ENCODE measurements at places on chromosomes 1 and 21. TPM values are rescaled to one million over a fixed set of nuclear protein-coding genes. Genes with fewer than 3 reads are reported as not detected.

DNA sequence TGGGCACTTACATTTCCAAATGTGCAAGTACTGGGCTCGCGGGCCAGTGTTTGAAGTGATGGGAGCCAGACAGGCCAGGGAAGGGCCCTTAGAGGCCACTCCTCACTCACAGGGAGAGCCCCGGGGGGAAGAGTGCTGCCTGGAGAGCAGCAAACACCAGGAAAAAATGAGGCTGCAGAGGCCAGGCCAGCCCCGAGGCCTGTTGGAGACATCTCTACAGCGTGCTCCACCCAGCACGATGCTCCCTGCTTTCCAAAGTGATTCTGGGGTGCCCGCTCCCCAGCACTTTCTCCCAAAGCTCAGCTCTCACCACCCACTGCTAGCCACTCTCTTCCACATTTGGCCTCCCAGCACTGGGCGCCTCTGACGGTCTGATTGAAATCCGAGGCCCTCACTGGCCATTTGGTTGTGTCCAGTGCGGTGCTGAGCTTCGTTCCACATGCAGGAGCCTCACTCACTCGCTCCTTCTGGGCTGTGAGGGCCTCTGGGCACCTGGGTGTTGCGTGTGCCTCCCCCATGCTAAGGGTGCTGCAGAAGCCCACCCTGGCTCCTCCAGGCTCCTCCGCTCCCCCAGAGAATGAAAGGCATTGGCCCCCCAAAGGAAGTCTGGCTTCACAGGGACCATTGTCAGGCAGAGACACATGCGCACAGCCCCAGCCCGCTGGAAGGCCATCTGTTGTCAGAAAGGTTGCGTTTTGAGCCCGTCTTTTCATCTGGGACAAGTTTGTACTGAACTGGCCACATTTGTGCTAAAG lies 385.4 kb upstream of the VAMP3 start:
- peak; percentile 1 for DNase-seq

- DNase-seq: no peak
These were observed 12.5 kb downstream of the PIP5K1A start for GRCh38 chr1:151210830-151211229.

C1orf50 gene
- 9.3 TPM for total RNA-seq

- no peak for DNase-seq
These were observed 46.3 kb downstream of the PTPN14 start for GRCh38 chr1:214505134-214505533.

ZDHHC18 gene
- 11.4 TPM for total RNA-seq

DNA sequence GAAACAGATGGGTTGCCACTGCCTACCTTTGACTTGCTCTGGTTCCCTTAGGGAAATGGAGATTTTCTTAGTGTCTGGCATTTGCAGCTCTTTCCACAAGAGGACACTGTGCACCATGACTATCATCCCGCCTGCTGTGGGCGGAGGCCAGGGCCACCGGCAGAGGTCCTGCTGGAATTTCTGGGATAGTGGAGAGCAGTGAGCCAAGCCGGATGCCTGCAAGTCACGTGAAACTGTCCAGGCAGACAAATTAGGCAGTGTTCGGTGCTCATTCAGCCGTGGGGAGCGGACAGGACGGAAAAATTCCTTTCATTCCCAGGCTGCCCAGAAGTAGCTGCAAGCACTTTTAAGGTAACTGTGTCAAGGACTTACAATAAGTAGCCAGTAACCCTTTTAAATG lies 43.4 kb downstream of the IGSF5 start:
- peak; percentile 72 for DNase-seq

GOLT1A gene
- not detected for total RNA-seq

HHIPL2 gene
- total RNA-seq: not detected

DNA sequence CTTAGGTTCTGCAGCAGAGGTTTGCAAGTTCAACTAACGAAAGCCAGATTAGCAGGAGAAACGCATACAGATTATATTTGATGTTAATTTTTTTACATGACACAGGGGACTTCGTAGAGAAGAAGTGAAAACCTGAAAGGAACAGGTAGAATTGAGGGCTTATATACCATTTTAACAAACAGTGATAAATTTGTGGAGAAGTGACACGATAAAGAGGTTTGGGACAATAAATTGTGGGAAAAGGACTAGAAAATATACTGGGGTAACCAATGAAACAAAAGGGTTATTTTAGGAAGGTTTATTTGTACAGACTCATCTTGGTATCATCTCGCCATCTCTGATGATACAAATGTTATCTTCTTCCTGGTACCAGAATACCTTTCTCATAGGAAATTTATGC lies 452.9 kb downstream of the SETD4 start:
- no peak for DNase-seq

- no peak for DNase-seq
These were observed 694 bp downstream of the TMEM167B start for GRCh38 chr1:109091078-109091838.

HORMAD1 gene
- not detected for total RNA-seq

DNA sequence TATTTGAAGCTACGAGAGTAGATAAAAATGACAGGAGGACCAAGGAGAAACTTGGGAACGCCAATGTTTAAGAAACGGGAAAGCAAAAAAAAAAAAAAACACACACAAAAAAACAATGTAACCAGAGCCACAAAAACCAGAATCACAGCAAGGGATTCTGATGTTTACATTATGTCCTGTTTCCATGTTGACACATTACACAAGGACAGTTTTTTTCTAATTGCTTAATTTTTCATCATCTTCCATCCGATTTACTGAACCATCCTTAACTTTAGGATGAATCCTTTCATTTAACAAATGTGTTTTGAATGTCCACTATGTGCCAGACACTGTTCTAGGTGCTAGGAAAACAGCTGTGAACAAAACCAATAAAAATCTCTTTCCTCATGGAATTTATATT lies 1.4 kb upstream of the BCL10 start:
- no peak for DNase-seq

DNA sequence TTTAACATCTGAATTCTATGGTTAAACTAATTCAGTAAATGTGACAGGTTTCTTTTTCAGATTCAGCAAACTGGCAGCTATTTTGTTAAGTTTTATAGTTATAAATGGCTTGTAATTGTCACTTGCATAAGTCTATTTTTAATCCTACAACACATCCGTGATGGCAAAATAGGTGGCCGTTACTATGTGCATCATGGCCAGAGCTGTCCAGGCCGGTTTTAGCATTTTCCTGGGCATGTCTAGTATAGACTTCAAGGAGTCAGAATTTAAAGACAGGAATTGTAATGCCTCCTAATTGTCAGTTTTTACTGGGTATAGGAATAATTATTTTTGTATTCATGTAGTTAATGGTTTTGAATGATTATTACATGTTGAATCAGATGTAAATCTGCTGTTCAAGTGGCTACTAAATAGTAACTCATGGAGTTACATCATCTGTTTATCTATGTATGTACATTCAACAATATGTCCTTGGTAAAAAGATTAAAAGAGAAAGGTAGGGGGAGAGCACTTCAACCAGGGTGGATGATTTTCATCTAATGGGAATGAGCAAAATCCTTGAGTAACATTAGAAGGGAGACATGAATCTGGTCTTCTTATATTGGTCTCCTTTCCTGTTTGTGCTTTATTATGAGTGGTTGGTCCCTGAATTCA lies 3.2 kb upstream of the B3GALT2 start:
- no peak for DNase-seq

- DNase-seq: no peak
These were observed 40.4 kb upstream of the LRRC7 start for GRCh38 chr1:69527273-69527672.

PCNX2 gene
- total RNA-seq: 2.2 TPM

DNA sequence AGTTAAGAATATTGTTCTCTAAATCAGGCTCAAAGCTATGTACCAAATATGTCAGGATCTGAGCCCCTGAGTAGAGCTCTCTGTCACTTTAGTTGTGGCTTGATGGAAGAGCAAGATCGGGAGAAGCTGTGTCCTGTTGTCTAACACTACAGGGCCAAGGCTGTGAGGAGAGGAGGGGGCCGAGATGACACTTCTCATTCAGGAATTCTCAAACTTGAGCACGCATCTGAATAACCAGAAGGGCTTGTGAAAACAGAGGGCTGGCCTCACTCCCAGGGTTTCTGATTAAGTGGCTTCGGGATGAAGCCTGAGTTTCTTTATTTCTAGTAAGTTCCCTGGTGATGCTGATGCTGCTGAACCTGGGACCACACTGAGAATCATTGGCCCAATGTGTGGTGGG lies 209.2 kb upstream of the DAB1 start:
- no peak for DNase-seq

C1orf56 gene
- 6.1 TPM for total RNA-seq

- DNase-seq: no peak
These were observed 1.8 kb downstream of the ZNF669 start for GRCh38 chr1:247102381-247102780.

DCLRE1B gene
- 2.2 TPM for total RNA-seq

SPRR1A gene
- not detected for total RNA-seq

ASTN1 gene
- total RNA-seq: 0.88 TPM

ECM1 gene
- total RNA-seq: 19.4 TPM

OR2C3 gene
- total RNA-seq: not detected

DNA sequence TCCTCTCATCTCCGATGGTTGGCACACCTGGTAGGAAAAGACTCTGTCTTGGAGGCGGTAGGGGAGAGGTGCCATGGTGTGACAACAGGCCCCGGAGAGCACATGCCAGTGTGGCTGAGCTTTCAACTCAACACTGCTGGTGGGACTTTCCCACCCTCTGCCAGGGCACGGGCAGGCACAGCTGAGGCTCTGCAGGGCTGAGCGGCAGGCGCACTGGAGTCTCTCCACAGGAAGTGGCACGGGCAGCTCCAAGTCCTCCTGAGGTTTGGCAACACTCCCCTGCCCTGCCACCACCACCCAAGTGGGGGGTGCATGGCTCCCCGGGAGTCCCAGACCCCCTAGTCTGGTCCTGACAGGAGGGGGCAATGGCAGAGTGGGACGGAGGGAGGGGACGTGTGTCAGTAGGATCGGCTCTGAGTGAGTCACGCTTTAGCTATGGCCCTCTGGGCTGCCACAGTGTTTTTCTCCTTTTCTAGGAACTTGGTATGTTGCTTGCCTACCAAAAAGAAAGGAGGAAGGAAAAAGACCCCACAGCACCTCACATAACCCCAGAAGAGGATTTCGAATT lies 27.3 kb upstream of the EVA1B start:
- no peak for DNase-seq

DNA sequence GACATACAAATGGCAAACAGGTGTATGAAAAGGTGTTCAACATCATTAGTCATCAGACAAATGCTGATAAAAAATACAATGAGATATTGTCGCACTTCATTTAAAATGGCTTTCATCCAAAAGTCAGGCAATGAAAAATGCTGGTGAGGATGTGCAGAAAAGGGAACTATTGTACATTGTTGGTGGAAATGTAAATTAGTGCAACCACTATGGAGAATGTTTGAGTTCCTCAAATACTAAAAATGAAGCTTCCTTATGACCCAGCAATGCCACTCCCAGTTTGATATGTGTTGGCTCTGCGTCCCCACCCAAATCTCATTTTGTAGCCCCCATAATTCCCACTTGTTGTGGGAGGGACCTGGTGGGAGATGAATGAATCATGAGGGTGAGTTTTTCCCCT lies 309.7 kb upstream of the ZRANB2 start:
- DNase-seq: no peak

GRCh38 chr1:214602764-214603657 lies at the start of gene CENPF:
Gene CENPF, plus strand, starts transcription at chr1:214603195. Its CDS starts 10,560 bp downstream, at chr1:214613755.
- peak; percentile 92 for DNase-seq

GRCh38 chr1:163538667-163539066 lies 216.9 kb downstream of the NUF2 start:
- DNase-seq: no peak

DNA sequence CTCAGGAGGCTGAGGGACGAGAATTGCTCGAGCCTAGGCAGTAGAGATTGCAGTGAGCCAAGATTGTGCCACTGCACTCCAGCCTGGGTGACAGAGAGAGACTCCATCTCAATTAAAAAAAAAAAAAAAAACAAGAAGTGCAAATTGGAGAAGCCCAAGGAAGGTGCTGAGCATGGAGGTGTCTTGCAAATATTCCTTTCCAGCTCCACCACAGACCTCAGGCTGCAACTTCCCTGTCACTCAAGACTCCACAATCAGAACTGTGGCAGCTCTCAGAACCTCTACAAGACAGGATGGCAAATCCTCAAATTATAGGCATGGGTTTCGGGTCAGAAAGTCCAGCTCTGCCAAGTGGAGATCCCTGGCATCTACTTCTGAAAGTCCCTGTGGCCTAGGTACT lies 104.4 kb upstream of the TIAM1 start:
- no peak for DNase-seq

S100B gene
- 4.2 TPM for total RNA-seq

KDF1 gene
- total RNA-seq: 0.22 TPM

DNA sequence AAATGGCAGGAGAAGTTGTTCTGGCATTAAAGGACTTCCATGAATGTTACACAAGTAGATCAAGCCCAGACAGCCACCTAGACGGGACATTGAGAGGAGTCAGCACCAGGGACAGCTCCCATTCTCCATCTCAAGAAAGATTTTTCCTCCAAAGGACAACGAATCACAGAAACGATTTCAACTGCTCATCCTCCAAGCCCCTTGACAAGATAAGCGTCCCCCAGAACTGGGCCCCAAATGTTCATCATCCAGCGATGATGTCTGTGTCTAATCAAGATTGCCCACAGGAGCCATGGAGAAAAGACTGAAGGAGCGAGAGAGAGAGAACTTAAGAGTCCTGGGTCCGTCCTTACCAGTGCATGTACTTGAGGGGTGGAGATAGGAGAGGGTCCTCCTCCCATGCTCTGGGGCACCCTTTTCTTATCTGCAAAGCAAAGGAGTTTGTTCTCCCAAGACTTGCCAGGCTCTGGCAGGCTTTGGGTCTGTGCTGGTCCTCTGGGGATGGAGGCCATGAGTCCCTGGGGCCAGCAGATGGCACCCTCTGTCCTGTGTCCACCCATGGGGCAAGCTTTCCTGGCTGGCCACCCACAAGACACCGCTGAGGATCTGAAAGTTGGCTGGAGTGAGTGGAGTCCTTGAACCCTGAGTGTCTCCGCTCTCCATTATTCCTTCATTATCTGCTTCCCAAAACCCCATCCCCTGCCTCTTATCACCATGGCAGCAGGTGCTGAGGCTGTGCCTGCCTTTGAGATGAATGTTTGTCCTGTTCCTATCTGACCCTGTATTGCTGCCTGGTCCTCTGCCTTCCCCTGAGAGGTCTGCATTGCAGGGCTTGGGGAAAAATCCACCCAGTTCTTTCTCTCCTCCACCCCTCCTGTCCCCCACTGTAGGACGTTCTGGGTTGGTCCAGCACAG lies 164.6 kb downstream of the ACTL8 start:
- DNase-seq: no peak

- no peak for DNase-seq
These were observed 53.5 kb upstream of the CD34 start for GRCh38 chr1:207964195-207964966.

DNA sequence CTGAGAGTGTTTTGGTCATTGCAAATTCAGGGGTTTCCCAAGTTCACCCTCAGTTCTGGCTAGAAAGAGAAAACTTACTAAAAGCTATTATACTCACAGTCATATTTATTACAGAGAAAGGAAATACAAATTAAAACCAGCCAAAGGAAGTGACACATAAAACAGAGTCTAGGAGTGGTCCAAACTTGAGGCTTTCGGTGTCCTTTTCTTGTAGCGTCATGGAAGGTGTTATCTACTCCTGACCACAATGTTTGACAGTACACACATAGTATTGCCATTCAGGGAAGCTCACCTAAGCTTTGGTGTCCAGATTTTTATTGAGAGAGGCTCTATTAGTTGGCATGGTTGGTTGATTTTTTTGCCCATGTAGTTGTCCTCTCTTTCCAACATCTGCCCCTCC lies 59.0 kb downstream of the SLC35A3 start:
- DNase-seq: no peak

SLFNL1 gene
- total RNA-seq: 0.45 TPM

NTMT2 gene
- total RNA-seq: 0.92 TPM
